Suppressor macrophage (primary cell): ENCODE measurements at places on chromosomes 4 and X.
A peak's percentile ranks its signal among the peaks of the same experiment; 100 is the strongest.

- no peak for DNase-seq
These were observed 44.7 kb downstream of the SCD5 start for GRCh38 chr4:82753725-82754410.

GRCh38 chr4:165016971-165017370 is 14.8 kb upstream of the TRIM60 start:
- DNase-seq = no peak

GRCh38 chrX:121336831-121337421 is 289.5 kb downstream of the GLUD2 start:
- DNase-seq = no peak

- DNase-seq = peak; percentile 16
These were observed 6.3 kb upstream of the AP1S2 start for GRCh38 chrX:15860921-15861320.

DNA sequence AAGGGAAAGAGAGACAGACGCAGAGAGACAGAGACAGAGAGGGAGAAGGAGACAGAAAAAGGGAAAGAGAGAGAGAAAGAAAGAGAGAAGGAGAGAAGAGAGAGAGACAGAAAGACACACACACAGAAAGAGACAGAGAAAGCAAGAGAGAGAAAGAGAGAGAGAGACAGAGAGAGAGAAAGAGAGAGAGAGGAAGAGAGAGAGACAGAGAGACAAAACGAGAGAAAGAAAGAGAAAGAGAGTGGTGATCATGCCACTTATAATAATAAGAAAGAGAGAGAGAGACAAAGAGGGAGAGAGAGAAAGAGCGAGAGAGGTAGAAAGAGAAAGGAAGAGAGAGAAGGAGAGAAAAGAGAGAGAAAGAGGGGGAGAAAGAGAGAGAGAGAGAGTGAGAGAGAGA is 51.4 kb downstream of the SHOX start:
- DNase-seq = no peak
